ENCODE measurements at places on chromosomes 4 and X. TPM values are rescaled to one million over a fixed set of nuclear protein-coding genes. Genes with fewer than 3 reads are reported as not detected.

Gene DGKK
- not detected for total RNA-seq

Gene SHROOM4
- total RNA-seq, result 10.5 TPM

Gene KANTR
- 5.0 TPM for total RNA-seq

Gene F8A3
- 0.19 TPM for total RNA-seq

Gene PROM1
- 2.9 TPM for total RNA-seq

Gene TMEM184C
- total RNA-seq, result 24.7 TPM

Gene EVC2
- 1.4 TPM for total RNA-seq

Gene ETDB
- total RNA-seq, result not detected

Gene CT45A1
- total RNA-seq, result not detected

Gene FHDC1
- total RNA-seq, result 0.38 TPM

Gene ASIC5
- total RNA-seq, result not detected

Gene CXCL11
- not detected for total RNA-seq

Gene FGF13
- total RNA-seq, result 1.7 TPM

Gene TRIM75
- total RNA-seq, result not detected

Gene RASL11B
- 8.7 TPM for total RNA-seq

Gene CFAP47
- not detected for total RNA-seq

Gene SSX7
- total RNA-seq, result not detected

Gene SSX1
- not detected for total RNA-seq

Gene RPS6KA3
- 33.6 TPM for total RNA-seq

Gene ALAS2
- 0.38 TPM for total RNA-seq

Gene CHRNA9
- total RNA-seq, result not detected

Gene SHROOM3
- total RNA-seq, result 16.2 TPM

Gene NAP1L2
- total RNA-seq, result 8.4 TPM

Gene TSPAN7
- total RNA-seq, result 14.8 TPM

Gene MAGEC2
- total RNA-seq, result not detected

Gene FAM236A
- not detected for total RNA-seq

Gene APBB2
- 23.5 TPM for total RNA-seq

Gene EDA
- 7.3 TPM for total RNA-seq

Gene DUSP9
- not detected for total RNA-seq

Gene IBSP
- not detected for total RNA-seq

All from left ventricle myocardium inferior (tissue), 1 donor.